CD4-positive, alpha-beta T cell (primary cell): ENCODE measurements at places on chromosomes 2 and 18.

DNA sequence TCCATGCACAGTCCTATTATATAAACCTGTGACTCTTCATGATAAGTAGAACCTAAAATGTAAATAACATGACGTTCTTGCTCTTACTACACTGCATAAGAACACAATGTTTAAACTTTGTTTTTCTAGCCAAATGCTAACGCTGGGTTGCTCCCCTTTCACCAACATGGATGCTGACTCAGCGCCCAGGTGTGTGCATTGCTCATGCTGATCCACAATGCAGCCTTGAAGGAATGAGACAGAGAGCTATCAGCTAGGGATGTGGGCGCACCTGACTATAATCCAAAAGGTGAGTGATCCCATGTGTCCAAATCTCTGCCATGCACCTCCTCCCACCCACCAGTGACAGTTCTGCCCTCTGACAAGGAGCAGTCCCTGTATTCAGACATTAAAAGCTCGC lies 235.0 kb downstream of the IRS1 start:
- no peak for DNase-seq

GRCh38 chr2:146990311-146991054 lies 854.3 kb upstream of the ACVR2A start:
- no peak for DNase-seq

DNA sequence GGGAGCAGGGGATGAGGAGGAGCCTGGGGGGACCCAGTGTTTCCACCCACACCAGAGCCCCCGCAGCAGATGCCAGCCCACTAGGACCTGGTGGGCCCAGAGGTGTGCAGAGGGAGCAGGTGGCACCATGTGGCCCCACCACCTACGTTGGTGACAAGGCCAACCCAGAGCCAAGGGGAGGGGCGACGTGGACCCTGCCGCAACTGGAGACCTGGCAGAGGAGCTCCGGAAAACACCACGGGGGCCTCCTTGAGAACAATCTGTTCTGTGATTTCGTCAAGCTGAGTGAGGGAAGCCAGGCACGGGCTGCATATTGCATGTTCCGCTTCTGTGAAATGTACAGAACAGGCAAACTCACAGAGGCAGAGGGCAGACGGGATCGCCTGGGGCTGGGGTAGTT lies 49.1 kb upstream of the GPC1 start:
- DNase-seq: no peak

GRCh38 chr18:80239830-80240229 lies 7.5 kb downstream of the PARD6G start:
- no peak for DNase-seq

DNA sequence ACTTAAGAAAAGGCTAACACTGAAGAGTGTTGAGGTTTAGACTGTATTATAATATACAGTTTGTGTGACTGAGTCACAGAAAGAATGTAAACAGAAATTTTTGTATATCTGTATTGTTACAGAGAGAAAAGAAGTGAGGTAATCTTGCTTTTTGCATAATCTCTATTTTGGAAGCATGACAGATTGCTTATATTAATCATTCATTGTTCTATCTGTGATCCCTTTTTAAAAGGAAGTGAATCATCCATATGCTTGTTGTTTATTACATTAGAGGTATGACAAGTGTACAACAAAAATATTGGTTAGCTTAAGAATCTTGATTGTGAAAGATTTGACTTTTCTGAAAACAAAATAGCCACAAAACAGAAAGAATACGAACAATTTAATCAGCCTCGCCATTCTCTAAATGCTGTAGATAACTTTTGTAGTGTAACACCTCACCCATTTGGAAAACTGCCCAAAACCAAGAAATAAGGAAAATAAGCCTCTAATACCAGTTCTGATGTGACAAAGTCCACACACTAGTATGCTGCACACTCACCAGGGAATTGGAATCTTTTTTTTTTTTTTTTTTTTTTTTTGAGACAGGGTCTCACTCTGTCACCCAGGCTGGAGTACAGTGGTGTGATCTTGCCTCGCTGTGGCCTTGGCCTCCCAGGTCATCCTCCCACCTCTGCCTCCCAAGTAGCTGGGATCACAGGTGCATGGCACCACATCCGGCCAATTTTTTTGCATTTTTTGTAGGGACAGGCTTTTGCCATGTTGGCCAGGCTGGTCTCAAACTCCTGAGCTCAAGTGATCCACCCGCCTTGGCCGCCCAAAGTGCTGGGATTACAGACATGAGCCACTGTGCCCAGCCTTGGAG lies 91.5 kb upstream of the LPIN2 start:
- no peak for DNase-seq

DNA sequence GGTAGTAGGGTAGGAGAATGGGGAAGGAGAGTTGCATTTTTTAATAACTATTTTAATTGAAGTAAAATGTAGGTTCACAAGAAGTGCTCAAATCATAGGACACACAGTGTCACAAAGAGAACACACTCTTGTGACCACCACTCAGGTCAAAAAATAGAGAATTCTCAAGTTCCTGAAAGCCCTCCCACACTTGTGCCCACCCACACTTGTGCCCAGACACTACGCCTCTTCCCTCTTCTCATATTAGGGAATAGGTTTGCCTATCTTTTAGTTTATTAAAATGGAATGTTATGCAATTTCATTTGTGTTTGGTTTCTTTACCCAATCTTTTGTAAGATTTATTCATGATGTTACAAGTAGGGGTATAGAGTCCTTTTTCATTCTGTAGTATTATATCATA lies 67.2 kb downstream of the UGGT1 start:
- no peak for DNase-seq

DNA sequence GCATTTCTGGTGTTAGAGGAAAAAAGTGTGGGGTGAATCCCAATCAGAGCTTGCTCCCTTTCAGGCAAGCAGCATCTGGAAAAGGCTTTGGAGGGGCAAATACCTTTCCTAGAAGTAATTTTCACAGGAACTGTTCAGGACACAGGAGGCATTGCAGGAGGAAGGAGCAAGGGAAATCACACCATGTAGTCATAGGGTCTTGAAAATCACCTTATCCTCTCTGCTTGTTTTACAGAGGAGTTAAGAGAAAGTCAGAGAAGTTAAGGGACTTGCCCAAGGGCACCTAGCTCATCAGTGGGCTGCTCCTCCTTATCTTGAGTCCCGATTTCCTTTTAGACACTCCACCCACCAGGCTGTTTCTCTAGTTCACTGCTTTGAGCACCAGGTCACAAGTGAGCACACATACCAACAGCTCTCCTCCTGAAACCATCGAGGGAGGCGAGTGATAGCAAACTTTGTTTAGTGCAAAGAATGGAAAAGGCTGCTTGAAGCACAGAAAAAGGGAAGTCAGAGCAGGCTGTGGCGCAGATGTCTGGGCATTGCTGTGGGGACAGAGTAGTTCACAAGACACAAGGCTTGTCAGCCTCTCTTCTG lies 89.2 kb upstream of the CXCR4 start:
- DNase-seq: no peak

- DNase-seq: no peak
Observed at GRCh38 chr18:52334896-52335295, 5.1 kb upstream of the DCC start.

GRCh38 chr2:28469304-28469703 lies 26.6 kb upstream of the PLB1 start:
- DNase-seq: no peak

- DNase-seq: peak; percentile 77
Observed at GRCh38 chr2:44237221-44237620, 38.1 kb upstream of the SLC3A1 start.

- DNase-seq: no peak
Observed at GRCh38 chr2:23456881-23457760, 72.1 kb downstream of the KLHL29 start.

DNA sequence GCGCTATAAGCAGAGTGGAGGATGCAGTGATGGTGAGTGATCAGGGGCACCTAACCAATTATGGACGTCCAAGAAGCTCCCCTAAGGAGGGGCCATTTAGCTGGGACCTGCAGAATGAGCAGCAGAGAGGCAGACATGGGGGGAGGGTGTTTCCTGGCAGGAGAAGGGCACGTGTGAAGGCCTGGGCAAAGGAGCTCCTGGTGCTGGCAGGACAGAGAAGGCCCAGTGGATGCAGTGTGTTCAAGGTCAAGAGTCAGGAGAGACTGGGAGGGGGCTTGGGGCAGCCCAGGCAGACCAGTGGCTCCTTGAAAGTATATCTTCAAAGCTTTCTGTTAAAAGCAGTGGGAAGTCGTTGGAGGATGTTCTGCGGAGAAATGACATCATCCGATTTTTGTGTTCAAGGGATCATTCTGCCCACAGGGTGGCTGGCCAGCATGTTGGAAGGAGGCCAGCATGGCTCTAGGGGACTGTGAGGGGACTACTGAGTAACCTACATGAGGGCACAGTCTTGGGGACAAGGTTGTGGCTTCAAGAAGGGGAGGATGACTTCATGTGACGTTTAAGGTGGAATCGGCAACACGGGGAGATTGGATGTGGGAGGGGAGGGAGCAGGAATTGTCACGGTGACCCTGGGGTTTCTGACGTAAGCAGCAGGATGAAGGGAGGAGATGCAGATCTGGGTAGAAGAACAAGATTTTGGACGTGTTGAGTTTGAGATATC lies 9.0 kb upstream of the CIB4 start:
- DNase-seq: no peak

DNA sequence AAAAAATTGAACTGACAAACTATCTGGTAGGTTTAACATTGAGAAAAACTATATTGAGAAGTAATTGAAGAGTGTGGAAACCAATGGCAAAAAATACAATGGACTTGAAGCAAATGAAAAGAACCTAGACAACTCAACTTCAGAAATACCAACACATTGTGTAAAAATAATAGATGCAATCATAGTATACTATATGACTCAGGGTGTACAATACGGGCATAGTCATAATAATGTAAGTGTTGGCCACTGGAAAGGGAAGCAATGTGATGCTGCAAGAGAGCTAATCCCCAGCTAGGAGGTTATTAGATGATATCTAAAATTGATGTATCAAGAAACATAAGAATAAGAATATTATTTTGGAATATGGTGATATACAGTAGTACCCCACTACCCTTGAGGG lies 45.3 kb downstream of the SMAD7 start:
- no peak for DNase-seq

DNA sequence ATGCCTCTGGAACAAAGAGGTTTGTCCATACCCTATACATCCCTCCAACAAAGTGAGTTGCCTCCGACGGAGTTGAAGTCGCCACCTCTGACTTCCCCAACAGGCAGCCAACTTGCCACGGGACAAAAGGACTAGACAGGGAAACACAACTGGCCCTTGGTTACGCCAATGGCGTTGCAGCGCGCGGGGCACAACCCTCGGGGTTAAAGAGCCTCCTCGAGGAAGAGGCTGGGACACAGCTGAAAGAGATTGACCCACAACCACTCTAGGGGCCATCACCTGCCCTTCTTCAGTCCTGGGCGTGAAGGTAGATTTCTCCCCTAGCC lies 545 bp downstream of the GTF3C2 start:
- DNase-seq: no peak

GRCh38 chr2:158239271-158239670 lies 137.6 kb downstream of the UPP2 start:
- DNase-seq: no peak

- DNase-seq: no peak
Observed at GRCh38 chr2:150528861-150529801, 41.7 kb upstream of the RND3 start.

DNA sequence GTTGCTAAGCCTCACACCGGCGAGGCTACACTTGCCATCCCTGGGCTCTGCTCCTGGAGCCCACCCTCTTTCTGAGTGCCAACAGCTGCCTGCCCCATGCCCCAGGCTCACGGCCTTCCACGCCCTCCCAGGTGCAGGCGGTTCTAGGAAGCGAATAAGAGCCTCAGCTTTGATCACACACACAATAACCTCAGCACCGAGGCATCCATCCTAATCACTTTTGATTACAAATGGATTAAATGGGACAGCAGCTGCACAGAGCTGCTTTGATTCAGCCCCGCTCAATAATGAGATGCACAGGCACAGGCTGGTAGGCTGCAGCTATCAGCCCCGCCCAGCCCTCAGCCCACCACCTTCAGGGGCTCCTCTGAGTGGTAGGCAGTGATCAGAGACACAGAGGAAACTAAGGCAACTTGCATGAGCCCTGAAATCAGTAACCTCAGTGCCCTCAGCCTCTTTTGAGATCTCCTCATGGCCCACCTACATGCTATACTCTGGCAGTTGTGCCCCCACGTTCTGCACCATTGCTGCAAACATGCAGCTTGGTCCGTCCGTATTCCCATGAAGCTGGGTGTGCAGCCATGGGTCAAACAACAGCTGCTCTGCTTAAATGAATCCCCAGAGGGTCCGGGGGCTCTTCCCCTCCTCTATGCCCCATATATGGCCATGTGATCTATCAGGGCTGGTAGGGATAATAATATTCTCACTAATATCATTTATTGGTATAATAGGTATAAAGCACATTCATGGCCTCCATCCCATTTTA lies 171.4 kb downstream of the SETBP1 start:
- DNase-seq: no peak
